CD4-positive, alpha-beta T cell treated with Interleukin-2 at 100 ng/mL for 4 hours (primary cell): ENCODE measurements at places on chromosomes 12 and 14.

DNA sequence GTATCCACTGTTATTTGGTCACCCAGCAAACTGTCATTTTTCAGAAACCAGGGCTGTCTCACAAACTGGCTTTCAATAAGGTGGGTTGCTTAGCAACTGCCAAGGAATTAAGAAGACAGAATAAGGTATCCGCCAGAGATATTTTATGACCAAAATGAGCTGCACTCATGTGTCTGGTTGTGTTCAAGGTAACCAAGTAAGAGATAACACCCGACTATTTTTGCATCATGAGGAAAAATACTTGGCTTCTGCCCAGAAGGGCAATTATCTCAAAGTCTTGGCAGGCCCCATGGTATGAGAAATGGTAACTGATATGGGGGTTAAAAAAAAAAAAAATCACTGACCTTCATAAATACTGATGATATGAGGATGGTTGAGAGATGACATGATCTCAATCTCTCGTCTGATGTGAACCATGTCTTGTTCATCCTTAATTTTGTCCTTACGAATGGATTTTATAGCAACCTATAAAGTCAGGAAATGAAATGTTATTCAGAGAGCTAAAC is 32.6 kb downstream of the NUAK1 start:
- no peak for DNase-seq

GRCh38 chr12:103656291-103656690 is 69.2 kb downstream of the STAB2 start:
- DNase-seq: no peak

GRCh38 chr12:114636723-114637480 is 47.1 kb downstream of the TBX3 start:
- DNase-seq: no peak

GRCh38 chr14:75088566-75089373 is 19.3 kb downstream of the ZC2HC1C start:
- DNase-seq: peak; percentile 65

DNA sequence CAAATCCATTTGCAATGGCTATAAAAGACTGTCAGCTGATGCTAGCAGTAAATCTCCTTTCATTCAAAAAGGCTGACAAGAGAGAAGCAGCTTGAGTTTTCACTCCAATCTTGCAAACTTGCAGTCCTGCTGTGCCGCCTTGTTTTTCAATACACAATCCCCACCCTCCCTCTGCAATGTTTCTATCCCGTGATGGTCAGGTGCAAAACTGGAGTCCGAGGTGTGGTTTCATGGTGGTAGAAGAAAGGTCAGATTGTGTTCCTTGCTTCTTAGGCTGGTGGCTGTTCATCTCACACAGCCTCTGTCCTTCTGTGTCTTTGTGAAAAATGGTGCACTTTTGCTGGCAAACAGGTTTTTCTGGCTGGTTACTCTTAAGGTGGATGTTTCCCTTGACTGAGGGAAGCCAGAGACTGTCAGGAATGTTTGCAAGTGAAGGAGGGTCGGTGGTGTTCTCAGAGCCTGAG is 27.7 kb upstream of the TBX3 start:
- DNase-seq: no peak

- DNase-seq: no peak
Observed at GRCh38 chr12:3168223-3169221, 91.3 kb downstream of the TSPAN9 start.

- DNase-seq: peak; percentile 90
Observed at GRCh38 chr12:6914246-6914946, at the start of gene ENO2. TSS of gene ENO2 (plus strand) at chr12:6914580. CDS start at chr12:6915833, 1,253 bp downstream.

- DNase-seq: no peak
Observed at GRCh38 chr12:94718114-94718513, 67.8 kb upstream of the TMCC3 start.

- no peak for DNase-seq
Observed at GRCh38 chr12:92224685-92225331, 79.2 kb upstream of the BTG1 start.

GRCh38 chr12:114666746-114667668 is 17.0 kb downstream of the TBX3 start:
- DNase-seq: no peak

DNA sequence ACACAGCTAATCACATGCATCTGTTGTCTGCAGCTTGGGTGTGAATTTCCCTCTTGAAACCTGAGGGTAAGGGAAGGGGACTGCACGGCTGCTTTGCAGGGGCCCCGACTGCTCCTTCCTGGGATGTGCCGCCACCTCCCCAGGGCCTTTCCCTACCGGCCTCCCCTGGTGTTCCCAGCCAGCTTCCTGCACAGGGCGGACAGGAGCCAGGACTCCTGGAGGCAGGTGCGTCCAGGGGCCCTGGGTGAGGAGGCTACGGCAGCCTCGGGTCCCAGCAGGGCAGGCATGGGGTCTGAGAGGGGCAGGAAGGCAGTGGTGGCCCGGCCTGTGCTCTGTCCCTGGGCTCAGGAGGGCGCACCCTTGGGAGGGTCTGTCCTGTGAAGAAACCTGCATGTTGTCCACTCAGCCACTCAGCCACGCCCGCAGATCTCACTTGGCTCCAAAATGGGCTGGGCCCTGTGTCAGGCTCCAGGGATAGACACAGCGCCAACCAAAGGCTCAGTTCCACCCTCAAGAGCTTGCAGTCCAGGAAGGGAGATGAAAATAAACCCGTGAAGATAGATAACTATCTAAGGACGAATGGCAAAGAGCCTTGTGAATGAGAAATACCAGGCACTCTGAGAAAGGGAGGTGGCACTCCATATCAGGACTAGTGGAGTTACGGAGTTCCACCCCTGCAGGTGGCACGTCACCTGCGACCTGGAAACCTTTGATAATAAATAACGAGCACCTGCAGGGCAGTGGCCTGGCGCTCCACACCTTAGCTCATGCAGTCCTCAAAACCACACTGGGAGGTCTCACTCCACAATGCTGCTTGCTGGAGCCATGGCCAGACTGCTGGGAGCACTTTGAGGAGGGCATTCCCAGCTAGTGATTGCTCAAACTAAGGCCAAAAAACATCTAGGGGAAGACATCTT is 427.4 kb downstream of the AACS start:
- DNase-seq: no peak

DNA sequence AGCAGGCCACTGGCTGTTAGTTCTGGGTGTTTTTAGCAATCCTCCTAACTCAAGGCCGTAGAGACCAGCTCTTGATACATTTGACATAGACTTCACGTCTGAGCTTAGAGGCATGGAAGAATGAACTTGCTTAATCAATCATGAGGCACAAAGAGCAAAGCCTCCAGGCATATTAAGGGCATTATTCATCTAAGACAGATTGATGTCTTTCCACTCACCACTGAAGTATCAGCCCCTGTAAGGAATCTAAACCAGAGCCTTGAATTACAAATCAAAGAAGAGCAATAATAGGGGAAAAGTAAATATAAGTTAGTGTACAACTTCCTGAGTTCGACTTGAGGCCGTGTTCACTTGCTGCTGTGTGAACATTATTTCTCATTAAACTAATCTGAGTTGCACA is 1470.7 kb downstream of the AACS start:
- no peak for DNase-seq

GRCh38 chr14:53620317-53620716 is 336.3 kb downstream of the BMP4 start:
- no peak for DNase-seq

GRCh38 chr12:80634903-80635302 is 72.5 kb upstream of the MYF6 start:
- no peak for DNase-seq

- no peak for DNase-seq
Observed at GRCh38 chr14:22147716-22148115, 441.3 kb downstream of the DAD1 start.
